ENCODE measurements at places on chromosomes 11 and 22.

DNA sequence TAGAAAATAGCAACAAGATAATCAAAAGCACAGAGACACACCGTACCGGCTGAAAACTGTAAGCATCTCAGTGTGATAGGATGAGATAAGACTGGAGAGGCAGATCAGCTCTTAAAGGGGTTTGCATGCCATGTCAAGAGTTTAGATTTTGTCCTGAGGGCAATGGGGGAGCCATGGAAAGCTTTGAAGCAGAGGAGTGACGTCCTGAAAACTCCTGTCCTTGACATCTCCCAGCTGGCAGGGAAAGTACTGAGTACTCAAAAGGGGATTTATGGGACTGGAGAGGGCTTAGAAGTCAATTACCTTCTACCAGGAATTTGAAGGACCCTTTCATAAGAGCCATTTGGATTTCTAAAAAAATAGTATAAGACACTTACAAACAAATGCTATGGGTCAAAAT lies 420.5 kb upstream of the NARS2 start:
- DNase-seq: no peak

- no peak for DNase-seq
Observed at GRCh38 chr22:28464127-28464526, 215.5 kb downstream of the TTC28 start.

DNA sequence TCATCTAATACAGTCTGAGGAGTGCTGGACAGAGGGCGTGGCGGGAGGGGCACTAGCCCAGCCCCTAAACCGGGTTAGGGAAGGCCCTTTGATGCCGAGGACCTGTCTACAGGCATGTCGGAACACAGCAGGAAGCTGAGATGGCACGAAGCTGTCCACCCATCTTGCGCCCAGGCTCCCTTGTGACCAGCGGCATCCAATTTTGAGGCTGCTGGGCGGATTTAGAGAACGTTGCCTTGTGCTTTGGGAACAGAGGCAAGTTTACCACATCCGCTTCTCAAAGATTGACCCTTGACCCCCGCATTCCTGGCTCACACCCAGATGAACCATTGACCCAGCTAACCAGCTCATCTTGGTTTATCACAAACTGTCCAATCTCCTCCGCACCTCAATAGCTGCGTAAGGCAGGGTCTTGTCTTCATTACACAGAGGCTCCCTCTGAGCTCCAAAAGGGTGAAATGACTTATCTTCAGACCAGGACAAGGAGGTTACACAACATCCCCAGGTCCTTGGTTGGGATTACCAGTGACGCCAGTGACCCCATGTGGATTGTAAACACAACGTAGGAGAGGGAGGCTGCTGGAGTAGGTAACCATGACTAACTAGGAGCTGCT lies 4.5 kb downstream of the FAM83F start:
- no peak for DNase-seq

DNA sequence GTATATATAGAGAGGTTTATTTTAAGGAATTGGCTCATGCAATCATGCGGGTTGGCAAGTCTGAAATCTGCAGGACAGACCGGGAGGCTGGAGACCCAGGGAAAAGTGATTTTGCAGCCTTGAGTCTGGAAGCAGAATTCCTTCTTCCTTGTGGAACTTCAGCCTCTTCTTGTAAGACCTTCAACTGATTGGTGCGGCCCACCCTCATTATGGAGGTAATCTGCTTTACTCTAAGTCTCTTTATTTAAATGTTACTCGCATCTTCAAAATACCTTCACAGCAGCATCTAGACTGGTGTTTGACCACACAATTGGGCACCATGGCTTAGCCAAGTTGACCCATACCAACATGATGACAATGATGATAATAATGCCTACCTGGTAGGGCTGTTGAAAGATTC lies 17.8 kb downstream of the MB start:
- no peak for DNase-seq

DNA sequence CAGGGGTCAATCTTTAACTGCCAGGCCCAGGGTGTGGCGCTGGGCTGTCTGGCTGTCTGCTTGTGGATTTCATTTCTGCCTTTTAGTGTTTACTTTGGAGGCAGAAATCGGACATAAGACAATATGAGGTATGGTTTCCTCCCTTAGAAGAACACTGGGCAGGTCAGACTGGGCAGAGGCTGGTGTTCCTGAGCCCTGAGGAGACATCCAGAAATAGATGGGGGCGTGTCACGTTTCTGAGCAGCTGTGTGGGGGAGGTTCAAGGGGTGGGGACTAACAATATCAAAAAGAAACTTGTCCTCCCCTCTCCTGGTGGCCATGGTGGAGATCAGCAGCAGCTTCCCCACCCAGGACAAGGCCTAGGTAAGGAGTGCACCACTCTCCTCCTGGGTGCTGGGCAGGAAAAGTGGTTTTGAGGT lies at the start of gene ART1:
Gene ART1 (plus strand): TSS at position 312 of the 419 bp plus-strand sequence. CDS start 14,086 bp downstream, outside the sequence.
- DNase-seq: no peak

DNA sequence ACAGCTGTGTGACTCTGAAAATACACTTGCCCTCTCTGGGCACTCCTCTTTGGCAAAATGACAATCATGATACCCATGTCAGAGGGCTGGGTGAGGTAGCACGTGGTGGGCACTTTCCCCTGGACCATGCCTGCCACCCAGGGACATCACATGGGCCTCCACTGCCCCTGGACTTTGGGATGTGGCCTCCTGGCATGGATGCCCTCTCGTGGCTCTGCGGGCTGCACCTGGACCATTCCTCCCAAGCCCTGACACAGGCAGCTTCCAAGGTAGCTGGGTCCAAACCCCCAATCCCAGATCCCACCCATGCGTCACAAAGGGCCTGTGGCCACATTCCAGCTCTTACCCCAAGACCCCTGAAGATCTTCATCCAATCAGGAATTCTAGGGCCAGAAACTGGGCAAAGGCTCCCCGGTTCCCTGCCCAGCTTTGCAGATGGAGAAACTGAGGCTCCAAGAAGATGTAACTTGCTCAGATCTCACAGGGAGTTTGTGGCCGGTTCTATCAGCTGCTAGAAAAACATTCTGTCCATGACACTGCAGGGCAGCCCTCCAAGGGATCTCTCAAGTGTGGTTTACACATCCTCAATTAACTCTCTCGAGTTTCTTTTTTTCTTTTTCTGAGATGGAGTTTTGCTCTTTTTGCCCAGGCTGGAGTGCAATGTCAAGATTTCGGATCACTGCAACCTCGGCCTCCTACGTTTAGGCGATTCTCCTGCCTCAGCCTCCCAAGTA lies 35.4 kb upstream of the CYB5R3 start:
- DNase-seq: no peak

DNA sequence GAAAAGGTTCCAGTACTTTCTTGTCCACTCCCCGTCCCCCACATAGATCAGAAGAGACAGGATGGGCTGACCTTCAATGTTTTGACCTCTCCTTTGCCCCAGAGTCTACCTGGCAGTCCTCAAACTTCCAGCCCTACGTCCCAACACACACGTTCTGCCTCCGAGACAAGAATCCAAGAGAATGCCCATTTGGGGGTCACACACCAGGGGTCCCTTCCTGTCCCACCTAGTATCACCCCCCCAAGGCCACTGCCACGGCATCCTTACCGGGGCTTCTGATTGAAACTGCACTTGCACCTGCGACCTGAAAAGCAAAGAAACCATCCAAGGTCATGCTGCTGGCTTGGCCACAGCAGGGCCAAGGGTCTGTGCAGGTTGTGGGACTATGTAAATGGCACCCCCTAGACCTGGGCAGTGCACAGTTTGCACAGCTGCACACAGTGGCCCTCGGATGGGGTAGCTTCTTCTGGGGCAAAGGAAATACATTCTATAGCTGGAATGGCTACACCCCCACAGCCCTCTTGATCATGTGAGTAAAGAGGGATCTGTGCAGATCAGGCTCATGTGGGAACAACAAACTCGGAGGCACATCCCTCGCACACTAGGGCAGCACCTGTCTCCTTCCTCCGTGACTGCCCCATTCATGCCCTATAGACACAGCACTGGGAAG lies 16.5 kb upstream of the FXYD2 start:
- DNase-seq: no peak

- DNase-seq: no peak
Observed at GRCh38 chr11:60988658-60989057, 17.2 kb downstream of the CD6 start.

All from GM12891 (cell line).